A549 treated with GW870086 at 1 μM for 4 hours (cell line): ENCODE measurements at places on chromosomes 13 and 19. TPM values are rescaled to one million over a fixed set of nuclear protein-coding genes. Genes with fewer than 3 reads are reported as not detected.

The TMEM86B gene
- total RNA-seq, result 3.1 to 5.3 TPM (median 4.1 TPM) in 5 replicates

The CATSPERD gene
- not detected in 5 replicates for total RNA-seq

The ZNF221 gene
- total RNA-seq, result 0.35 to 0.85 TPM (median 0.70 TPM) in 5 replicates

The FBXO27 gene
- total RNA-seq, result 2.8 to 4.4 TPM (median 3.9 TPM) in 5 replicates

The PSG7 gene
- 0.07 TPM in 1 of 5 replicates, not detected in the others for total RNA-seq

The IL17D gene
- 1.00 to 1.6 TPM (median 1.5 TPM) in 5 replicates for total RNA-seq

The C5AR1 gene
- total RNA-seq, result 1.4 to 2.3 TPM (median 2.2 TPM) in 5 replicates

The HIF3A gene
- total RNA-seq, result not detected in 5 replicates

The GJB6 gene
- not detected in 5 replicates for total RNA-seq

The HIPK4 gene
- total RNA-seq, result 0.07 to 0.30 TPM (median 0.24 TPM) in 5 replicates

The KCNN4 gene
- 44.8 to 64.3 TPM (median 57.6 TPM) in 5 replicates for total RNA-seq

The CLDND2 gene
- total RNA-seq, result 5.1 to 14.5 TPM (median 12.4 TPM) in 5 replicates

The SPACA4 gene
- total RNA-seq, result 0.31 TPM in 1 of 5 replicates, not detected in the others

The CALR gene
- 499 to 569 TPM (median 524 TPM) in 5 replicates for total RNA-seq

The ZNF575 gene
- 1.2 to 1.9 TPM (median 1.6 TPM) in 5 replicates for total RNA-seq

The CLEC17A gene
- total RNA-seq, result not detected in 5 replicates

The FBXW9 gene
- 9.5 to 13.2 TPM (median 12.2 TPM) in 5 replicates for total RNA-seq

The CGB5 gene
- total RNA-seq, result 0.59 to 2.7 TPM (median 1.2 TPM) in 5 replicates

The MEF2B gene
- 0.30 to 0.94 TPM (median 0.49 TPM) in 5 replicates for total RNA-seq

The ERICH4 gene
- total RNA-seq, result not detected in 5 replicates

The GTF2F2 gene
- total RNA-seq, result 19.2 to 22.4 TPM (median 20.9 TPM) in 5 replicates

The NLRP12 gene
- total RNA-seq, result not detected in 5 replicates

The PVR gene
- total RNA-seq, result 106 to 117 TPM (median 111 TPM) in 5 replicates

The SHISA7 gene
- not detected in 5 replicates for total RNA-seq

The WDR88 gene
- total RNA-seq, result not detected in 5 replicates
